ENCODE measurements at places on chromosomes 11 and 22.

DNA sequence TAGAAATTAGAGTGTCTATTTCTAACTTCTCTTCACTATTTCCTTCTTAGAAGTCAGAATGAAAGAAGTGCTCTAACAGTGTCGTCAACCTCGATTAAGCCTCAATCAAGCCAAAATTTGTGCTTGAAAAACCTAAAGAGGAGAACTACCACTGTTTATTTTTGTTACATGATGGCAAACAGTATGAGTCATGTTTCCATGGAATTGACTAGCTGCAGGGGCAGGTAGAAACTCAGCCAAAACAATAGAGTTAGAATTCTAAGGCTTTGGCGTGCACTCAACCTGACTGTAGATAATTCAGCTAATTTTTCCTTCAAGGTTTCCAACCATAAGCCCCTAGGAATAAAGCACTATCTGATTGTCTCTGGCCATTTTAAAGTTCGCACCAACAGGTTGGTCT is 415.9 kb downstream of the ETS1 start:
- DNase-seq, result peak; percentile 41

DNA sequence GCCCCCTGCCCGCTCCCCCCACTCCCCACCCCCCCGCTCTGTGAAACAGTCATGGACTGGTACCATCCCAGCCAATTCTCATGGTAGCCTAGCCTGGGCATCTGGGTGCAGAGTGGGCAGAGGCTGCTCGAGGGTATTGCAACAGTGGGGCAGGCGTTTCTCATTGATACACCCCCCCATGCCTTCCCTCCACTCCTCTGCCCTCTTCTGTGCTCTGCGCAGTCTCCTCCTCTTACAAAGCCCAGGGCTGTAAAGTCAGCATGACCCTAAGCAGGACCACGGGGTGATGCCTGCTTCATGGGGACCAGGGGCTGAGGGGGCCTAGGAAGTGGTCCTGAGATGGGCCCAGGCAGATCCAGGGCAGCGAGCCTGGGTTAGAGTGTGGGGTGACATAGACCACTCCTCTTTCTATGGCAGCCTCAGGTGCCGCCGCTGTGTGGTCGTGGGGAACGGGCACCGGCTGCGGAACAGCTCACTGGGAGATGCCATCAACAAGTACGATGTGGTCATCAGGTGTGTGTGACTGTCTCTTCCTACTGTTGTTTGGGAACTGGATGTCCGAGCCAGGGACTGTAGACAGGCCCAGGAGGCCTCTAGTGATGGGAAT is 52.3 kb downstream of the ST3GAL4 start:
- no peak for DNase-seq

DNA sequence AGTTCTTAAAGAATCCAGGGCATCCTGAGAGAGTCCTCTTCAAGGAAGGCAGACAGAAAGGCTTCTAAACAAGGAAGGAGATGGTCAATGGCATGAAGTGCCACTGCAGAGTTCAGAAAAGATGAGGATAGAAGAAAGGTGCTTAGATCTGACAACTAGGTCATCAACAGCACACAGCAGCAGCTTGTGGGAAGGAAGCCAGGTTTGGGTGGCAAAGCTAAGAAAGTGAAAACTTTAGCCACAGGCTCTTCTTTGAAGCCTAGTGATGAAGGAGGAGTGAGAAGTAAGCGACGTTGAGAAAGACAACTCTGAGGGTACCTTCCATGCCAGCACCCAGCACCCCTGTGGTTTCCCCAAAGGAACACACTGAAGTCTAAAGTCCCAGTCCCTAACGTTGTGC is 92.0 kb downstream of the LARGE1 start:
- DNase-seq, result no peak

GRCh38 chr11:27012234-27012921 is 18.5 kb downstream of the FIBIN start:
- DNase-seq, result no peak

DNA sequence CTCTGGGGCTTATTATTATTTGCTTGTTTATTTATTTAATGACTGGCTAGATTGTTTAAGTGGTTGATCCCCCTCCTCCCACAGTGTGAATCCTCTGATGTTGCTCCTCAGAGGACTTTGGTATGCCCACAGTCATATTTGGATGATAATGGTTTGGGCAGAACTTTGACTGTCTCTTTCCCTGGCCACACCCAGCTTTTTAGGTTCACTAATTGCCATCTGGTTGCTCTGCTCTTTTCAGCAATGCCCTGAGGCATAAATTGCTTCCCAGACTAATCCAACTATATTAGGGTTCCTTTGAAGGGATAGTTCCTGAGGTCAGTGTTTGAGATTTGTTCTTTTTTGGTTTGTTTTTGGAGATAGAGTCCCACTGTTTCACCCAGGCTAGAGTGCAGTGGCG is 99.3 kb upstream of the RRM1 start:
- no peak for DNase-seq

DNA sequence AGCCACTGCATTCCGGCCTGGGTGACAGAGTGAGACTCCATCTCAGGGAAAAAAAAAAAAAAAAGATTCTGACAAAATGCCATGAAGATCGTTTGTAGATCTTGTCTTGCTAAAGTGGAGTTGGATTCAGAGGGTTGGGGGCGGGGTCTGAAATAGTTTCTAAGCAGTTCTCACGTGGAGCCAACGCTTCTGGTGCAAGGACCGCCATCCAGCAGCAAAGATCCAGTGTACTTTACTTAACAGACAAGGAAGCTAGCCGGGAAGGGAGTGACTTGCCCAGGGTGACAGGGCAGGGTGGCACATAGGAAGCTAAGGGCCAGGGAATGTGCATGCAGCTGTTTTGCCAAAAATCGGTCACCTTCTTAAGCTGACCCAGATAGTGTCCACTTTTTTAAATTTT is 27.4 kb downstream of the APOL1 start:
- DNase-seq, result no peak

GRCh38 chr22:37371911-37372310 is 55.4 kb downstream of the ELFN2 start:
- no peak for DNase-seq

DNA sequence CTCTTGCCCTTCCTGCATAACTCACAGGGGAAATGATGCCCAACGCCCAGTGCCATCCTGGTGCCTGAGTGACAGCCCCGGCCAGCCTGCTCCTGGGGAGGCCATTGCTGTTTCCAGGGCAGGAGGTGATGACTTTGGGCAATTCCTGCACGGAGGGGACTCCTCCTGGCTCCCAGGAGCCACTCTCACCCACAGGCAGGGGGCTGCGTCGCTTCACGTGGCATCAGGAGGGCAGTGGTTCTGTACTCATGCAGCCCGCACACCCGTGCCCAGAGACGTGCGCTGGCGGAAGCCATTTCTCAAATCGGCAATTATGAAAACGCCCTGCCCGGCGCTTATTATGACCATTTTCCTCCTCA is 272.3 kb downstream of the CTTN start:
- DNase-seq, result no peak

DNA sequence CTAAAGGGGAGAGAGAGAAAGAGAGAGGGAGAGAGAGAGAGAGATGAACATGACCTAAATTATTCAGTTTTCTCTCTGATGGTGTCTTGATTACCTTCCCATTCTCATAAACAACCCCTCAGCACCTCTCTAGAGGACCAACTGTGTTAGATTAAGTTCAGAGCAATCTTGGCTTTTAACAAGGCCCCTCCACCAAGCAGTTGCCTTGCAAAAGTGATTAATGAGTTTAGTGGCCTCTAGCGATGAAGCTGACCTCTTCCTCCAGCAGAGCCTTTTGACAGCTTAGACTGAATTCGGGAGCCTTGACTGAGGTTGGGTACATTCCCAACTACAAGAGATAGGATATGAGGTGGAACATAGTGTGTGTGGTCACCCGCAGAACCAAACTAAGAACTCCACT is 66.1 kb downstream of the ARL14EP start:
- DNase-seq, result no peak

GRCh38 chr22:39528681-39529486 is 3.7 kb downstream of the RPS19BP1 start:
- peak; percentile 94 for DNase-seq

DNA sequence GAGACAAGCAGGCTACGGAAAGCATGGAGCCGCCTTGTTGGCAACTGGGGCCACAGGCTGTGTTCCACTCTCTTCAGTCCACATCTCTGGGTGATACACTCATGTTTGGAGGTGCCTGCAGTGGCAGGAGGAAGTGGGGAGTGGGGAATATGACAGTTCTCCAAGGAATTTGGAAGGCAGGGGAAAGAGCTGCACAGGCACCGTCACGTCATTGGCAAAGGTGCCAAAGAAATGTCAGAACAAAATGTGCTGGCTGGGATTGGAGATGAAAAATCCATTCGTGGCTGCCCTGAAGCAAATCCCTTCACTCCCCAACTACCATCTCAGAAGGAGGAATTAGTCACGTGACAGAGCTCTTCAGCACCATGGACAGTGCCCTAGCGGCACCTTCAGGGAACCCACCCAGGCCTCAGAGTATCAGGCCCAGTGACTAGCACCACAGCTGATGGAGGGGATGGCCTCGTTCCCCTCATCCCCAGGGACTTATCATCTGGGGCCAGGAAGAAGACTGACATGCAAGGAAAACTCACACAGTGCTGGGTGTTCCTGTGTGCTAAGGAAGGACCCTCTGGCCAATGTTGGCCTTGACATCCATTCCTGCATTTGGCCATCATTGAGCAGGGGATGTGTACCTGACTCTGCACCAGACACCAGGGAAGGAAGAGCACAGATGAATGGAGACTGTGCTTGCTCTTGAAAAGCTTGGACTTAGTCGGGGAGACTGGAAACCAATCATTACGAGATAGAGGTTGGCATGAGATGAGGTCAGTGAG is 48.5 kb upstream of the PRDM11 start:
- DNase-seq, result no peak

GRCh38 chr11:66293777-66294625 is 2.3 kb downstream of the TMEM151A start:
- no peak for DNase-seq

GRCh38 chr11:75468534-75469340 is 35.7 kb upstream of the KLHL35 start:
- DNase-seq, result no peak

GRCh38 chr11:111549196-111549868 is 8.8 kb downstream of the LAYN start:
- DNase-seq, result no peak

DNA sequence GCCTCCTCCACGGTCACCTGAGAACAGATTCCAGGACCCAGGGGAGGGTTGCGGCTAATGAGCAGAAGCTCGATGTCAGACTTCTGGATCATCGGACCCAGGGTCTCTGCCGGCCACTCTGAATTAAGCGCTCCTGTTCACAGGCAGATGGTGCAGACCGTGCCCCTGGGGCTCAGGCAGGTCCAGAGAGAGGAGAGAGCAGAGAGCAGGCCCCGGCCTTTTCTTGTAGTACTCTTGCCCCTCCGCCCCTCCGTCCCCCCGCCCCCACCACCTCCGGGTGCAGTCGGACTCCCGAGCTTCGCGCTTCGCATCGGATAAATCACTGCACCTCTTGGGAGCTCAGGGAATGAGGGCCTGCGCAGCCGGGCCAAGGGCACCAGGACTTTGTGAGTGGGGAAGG is 50.3 kb downstream of the RPS6KA4 start:
- DNase-seq, result no peak

DNA sequence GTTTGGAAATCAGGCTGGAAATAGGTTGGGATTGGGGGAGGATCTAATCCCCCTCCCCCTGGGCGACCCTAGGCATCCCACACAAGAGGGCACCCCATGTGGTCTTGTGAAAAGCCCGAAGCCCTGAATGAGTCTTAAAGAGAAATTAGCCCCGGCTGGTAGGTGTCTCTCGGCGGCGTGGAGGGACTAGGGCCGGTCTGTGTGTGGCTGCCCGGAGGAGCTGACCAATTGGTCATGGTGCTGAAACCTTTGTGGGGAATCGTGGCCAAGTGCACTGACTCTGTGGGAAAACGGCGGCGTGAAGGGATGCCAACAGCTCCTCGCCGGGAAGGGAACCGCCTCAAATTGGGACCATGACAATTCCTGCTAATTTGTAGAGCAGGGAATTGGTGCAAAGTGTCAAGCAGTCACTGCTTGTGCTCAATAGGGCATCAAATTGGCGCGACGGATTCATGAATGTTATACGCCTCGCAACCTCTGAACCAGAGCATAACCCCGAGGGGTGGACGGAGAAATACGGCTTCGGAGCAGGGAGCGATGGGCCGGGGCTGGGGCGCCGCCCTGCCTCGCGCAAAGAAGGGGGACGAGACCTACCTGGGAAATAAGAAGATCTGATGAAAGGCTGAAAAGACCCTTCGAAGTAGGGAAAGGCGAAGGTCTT is 1.5 kb downstream of the DBX1 start:
- DNase-seq, result no peak

DNA sequence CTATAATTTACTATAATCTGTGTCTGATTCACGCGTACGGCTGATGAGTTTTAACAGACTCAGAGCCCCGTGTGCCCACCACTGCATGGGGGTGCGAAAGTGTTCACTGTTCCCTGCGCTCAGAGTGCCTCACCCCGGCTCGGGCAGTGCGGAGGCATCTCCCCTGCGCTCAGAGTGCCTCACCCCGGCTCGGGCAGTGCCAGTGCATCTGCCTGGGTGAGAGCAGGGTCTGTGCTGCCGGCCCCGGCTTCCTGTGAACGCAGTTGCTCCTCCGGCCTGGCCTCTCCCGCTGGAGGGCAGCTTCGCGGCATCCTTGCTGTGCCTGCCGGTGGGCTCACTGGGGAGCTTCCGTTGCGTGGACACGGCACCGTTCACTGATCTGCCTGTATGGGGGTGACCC is 14.2 kb downstream of the PTDSS2 start:
- DNase-seq, result no peak

- no peak for DNase-seq
Measured at GRCh38 chr11:14158393-14158792, 195.9 kb downstream of the SPON1 start.

DNA sequence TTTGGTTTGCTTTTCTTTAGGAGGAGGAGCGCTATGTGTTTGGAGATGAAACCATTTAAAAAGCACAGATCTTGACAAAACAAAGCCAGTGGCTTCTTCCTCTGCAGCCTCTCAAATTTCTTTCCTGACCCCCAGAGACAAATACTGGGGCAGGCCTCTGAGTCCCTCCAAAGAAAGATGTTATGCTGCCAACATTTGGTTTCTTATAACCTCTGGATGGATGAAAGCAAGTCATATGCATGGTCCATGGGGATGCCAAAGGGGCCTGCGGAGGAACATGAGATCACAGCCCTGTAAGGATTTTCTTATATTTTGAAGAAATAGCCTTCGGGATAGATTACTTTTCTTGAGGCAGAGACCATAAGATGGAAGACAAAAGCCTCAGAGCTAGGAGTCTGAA is 179.1 kb downstream of the TENM4 start:
- DNase-seq, result no peak

DNA sequence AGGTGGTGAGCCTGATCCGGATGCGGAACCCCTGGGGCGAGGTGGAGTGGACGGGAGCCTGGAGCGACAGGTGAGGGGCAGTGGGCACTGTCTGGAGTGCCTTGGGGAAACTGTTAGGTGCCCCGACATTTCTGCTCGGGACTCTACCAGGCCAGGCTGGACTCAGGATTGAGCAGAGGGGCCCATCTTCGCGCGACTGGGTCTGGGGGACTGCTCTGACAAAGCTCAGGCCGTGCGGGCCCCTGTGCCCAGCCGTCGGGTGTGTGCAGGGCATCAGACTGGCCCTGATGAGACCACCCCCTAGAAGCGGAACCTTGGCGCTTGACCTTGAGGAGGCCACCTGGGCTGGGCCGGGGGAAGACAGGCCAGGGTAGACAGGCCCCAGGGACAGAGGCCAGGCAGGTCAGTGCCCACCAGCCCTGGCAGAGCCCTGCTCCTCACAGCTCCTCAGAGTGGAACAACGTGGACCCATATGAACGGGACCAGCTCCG is 6.3 kb downstream of the CAPN1 start:
- DNase-seq, result no peak

GRCh38 chr11:100726680-100727079 is 39.6 kb downstream of the ARHGAP42 start:
- DNase-seq, result no peak

- no peak for DNase-seq
Measured at GRCh38 chr11:117641008-117641915, 155.8 kb downstream of the DSCAML1 start.

GRCh38 chr11:35288309-35288708 is 131.0 kb downstream of the SLC1A2 start:
- DNase-seq, result no peak
